Mucosa of gallbladder (tissue), 1 donor: ENCODE measurements at places on chromosomes 5 and 9. TPM values are rescaled to one million over a fixed set of nuclear protein-coding genes. Genes with fewer than 3 reads are reported as not detected.

The SLC34A3 gene
- 0.49 TPM for total RNA-seq

The DNLZ gene
- total RNA-seq, result 16.4 TPM

The DRD1 gene
- total RNA-seq, result 0.81 TPM

- no peak for DNase-seq
Measured at GRCh38 chr5:170221327-170221741, 11.5 kb upstream of the C5orf58 start.

DNA sequence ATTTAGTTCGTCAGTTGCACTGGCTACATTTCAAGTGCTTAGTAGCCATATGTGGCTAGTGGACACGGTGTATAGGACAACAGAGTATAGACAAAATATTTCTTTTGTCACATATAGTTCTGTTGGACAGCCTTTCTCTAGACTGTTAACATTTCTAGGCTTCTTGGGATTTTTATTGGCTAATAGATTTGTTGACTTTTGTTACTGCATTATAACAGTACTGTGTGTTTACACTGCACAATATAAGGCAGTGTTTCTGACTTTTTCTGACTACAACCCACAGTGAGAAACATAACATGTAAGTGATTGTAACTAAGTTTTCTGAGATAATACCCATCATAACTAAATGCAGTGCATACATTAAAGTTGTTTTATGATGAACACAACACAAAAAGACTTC lies 11.3 kb downstream of the FBXO38 start:
- no peak for DNase-seq

DNA sequence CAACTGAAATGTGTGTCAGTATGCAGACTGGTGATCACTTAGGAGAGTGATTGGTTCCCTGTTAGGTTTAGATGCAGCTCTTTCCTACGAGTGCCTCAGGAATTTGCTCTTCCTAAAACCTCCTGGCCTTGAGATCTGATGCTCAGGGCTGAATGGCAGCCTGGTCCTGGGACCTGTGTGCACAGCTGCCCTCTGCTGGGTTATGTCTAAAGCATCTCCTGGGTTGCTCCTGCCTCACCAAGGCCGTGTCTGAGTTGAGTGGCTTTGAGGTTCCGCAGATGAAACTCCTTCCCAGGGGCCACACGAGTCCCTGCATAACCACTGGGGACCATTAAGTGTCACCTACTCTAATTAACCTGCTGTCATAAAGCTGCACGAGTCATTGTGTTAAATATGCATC lies 59.5 kb downstream of the MVB12B start:
- no peak for DNase-seq

GRCh38 chr5:79200573-79201183 lies 35.3 kb upstream of the JMY start:
- DNase-seq, result no peak

DNA sequence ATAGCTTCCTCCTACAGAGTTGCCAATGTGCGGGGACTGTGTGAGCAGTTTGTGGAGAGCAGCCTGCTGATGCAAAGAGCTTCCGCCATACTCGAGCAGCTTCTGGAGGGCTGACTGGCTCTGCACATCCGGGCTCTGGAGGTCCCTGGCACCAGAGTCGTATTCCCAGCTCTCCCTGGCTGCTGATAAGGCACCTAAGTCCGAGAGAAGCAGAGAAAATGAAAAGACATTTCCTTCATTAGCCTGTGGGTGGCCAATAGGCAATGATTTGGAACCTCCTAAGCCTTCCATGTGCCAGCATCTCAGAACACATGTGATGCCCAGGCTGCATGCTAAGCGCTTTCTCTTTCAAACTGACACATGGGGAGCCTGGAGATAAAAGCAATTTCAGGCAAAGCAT lies 94.3 kb downstream of the TSSK1B start:
- DNase-seq, result no peak

DNA sequence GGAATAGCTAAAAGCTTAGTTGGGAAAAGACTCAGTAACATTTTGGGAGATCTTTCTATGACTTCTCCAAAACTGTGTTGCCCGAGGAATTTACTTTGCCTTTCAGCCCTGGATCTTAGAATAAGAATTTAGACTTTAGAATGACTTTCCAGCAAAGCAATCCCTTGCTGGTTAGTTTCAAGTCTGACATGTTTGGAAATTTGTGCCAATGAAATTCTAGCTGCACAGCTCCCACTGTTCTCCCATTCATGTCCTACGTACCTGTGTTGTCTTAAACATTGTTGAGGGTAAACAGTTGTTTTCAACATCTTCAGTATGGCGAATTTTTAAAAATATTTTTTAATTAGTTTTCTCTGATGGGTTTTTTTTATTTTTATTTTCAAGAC lies 111.4 kb downstream of the CCDC192 start:
- peak; percentile 32 for DNase-seq

- DNase-seq, result no peak
Measured at GRCh38 chr5:170075696-170076095, 30.0 kb upstream of the FOXI1 start.
